Cerebellar nuclear complex (tissue), 1 donor: ENCODE measurements at places on chromosomes 2 and 18.

DNA sequence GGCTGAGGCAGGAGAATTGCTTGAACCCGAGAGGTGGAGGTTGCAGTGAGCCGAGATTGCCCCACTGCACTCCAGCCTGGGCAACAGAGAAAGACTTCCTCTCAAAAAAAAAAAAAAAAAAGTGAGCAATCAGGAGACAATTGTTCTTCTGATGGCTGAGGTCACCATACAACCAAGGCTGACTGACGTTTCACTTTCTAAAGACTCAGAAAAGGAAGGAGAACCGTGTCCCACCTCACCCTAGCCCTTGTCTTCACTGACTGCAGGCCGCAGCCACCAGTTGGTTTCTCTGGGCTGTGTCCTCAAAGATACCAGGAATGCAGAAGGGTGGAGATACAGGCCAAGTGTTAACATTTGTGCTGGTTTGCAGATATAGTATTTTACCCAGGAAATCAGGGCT, 7.7 kb upstream of the SLC35F6 start:
- DNase-seq = no peak

DNA sequence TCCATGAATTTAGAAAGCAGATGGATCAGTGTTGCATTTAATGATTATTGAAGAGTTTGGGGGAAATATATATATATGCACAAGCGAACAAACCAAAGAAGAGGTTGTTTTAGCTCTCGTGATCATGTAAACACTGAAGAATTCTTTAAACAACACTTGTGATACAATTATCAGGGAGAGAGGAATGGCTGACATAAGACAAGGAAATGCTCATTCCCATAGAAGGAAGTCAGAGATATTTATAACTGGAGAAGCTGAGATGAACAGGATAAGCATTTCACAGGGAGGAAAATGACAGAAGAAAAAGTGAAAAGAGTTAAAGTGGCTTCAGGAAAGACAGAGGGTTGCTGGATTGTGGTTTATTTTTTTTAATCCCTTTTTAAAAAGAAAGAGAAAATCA, 10.6 kb upstream of the COL6A3 start:
- no peak for DNase-seq

DNA sequence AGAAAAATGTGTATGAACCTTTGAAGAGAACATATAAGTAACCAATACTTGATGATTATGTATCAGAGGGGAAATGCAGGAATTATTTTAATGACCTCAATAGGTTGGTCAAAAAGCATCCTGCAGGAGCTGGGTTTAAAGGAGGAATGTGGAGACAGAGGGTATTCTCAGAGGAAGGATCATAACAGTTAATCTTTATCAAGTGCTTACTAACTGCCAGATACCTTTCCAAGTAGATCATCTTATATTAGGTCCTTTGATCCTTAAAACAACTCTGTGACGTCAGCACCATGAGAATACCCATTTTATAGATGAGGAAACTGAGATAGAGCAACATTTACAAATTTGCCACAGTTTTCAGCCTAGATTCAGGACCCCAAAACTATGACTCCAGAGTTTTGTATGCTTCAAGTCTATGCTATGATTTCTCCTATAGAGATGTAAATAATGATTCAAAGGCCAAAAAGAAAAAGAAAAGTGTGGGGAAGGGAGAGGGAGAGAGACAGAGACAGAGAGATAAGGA, 3.0 kb downstream of the RFTN2 start:
- no peak for DNase-seq

GRCh38 chr2:19885791-19886190, 16.0 kb downstream of the TTC32 start:
- no peak for DNase-seq

DNA sequence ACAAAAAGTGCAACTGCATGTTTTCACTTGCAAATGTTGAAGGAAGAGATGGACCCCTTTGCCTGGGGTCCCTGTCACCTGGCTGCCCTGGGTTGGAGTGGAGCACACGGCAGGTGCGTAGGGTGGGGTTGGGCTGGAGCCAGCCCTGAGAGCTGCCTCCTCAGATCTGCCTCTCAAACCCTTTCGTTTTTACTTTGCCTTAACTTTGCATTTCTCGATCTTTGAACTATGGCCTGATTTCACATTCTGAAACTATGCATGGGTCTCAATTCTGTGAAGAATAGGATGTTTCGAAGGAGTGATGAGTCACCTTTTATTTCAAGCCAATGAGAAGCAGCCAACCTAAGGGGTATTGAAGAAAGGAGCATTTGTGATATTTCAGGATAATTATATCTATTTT, 132.8 kb downstream of the ACOXL start:
- no peak for DNase-seq

- DNase-seq = no peak
These were observed 37.0 kb downstream of the MRPL30 start for GRCh38 chr2:99217929-99218501.

- no peak for DNase-seq
These were observed 106.0 kb upstream of the TAF1B start for GRCh38 chr2:9737053-9737875.

GRCh38 chr18:60466677-60467076, 94.1 kb upstream of the MC4R start:
- DNase-seq = no peak

- no peak for DNase-seq
These were observed 21.5 kb upstream of the BIN1 start for GRCh38 chr2:127128445-127128904.

DNA sequence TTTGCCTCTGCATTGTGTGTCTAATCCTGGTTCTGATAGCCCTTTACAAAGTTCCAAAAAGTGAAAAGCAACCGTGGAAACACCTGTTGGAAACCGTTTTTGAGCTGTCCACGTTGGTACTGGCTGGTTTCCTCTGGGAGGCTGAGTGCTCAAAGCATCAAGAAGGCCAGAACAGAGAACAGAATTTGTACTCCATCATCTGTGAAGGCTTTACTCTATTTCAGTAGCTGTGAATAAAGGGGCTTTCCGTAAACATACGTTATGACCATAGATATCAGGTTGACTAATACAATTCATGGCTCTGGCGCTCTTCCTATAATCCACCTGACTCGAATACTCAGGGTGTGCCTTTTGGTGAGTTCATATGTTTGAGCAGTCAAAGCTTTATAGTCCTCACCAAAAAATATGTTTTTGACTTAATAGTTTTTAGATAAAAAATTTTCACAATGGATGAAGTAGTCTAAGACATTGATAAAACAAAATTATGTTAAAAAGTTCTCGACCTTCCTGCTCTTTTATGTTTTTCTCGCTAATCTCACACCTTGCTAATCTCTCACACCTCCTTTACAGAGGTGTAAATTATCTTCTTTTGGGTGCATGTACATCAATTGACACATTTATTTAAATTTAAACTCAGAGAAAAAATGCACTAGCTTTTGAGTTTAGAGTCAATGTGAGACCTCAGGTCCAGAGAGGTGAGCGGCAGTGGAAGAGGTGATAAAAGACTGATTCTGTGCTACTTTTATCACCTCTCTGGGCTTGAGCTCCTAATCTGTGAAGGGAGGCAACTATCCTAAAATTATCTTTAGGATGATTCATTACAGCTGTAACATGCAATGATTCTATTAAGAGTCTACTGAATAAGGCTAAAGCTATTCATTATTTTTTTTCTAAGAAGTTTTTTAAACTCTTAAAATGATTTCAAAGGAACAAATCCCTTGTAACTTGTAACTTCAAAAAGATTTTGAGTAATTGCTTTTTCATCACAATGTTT, 65.3 kb downstream of the CXCR4 start:
- DNase-seq = no peak

- no peak for DNase-seq
These were observed 750.5 kb downstream of the CPS1 start for GRCh38 chr2:211306929-211307328.

DNA sequence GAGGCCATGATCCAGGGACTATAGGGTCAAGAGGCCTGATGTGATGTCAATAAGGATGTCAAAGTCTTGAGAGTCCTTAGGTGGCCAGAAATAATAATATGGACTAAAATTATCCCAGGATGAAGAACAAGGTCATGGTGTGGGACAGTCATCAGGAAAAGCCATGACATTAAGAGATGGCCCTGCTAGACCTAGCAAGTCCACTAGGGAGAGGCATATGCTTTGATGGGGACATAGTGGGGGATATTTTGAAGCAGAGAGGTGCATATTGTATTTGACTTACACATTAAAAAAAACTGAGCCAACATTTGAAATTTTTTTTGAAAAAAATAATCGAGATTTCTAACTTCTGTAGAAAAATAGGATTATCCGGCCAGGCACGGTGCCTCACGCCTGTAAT, 53.3 kb upstream of the CXCR4 start:
- DNase-seq = no peak

DNA sequence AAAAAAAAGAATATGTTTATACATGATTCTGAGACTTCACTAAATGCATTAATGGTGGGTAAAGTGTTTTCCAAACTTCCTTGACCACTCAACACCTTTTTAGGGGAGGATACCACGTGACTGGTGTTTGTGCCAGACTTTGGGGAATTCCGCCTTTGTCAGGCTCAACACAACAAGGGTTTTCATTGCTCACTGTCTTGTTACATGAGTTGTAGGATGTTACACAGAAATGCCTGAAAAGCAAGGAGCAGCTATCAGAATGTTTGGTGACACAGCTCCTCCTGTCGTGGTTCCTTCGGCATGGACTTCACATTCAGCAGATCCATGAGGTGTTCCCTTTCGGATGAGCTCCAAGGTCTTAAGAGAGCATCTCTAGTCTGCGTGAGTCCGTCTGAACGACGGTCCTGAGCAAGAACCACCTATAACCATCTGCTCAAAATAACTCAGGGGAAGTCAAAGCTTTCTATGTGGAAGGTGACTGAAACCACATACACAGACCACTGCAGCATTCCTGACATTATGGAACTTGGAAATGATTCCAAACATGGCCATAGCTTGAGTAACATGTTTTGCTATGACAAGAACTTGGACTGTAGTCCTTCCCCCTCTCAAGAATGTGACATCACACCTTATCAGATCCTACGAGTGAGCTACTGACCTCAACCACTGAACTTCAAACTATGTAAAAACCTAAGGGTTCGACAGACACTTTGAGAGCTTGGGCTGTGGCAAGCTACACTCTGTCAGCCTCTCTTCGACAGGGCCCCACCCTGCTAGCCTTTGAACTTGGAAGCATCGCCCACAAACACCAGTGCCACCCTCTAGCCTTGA, 57.5 kb downstream of the MCFD2 start:
- DNase-seq = no peak

DNA sequence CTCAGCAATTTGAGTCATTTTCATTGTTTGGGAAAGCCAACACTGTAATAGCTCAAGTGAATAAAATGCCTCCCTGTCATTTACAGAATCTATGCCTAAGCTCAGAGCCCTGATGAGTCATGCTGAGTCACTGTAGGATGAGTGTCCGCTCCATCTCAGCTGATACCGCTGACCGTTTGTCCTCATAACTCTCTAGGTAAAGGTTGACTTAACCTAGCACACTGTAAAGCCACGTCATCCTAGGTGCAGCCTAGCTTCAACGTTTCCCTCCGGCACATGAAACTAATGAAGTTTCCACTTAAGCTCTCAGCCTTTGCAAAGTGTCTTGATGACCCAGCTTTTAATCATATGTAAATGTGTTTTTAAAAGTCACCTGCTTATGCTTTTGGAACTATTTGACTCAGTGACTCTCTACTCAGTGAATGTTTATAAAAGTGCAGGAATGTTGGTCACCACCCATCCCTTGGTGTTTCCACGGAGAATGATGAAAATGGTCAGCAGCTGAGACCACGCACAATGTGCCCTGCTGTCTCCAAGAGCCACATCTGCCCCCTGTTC, 154.0 kb downstream of the PMAIP1 start:
- no peak for DNase-seq

- no peak for DNase-seq
These were observed 142.0 kb downstream of the COPS8 start for GRCh38 chr2:237227592-237228280.

GRCh38 chr2:63871864-63872263, 30.2 kb downstream of the UGP2 start:
- DNase-seq = no peak

DNA sequence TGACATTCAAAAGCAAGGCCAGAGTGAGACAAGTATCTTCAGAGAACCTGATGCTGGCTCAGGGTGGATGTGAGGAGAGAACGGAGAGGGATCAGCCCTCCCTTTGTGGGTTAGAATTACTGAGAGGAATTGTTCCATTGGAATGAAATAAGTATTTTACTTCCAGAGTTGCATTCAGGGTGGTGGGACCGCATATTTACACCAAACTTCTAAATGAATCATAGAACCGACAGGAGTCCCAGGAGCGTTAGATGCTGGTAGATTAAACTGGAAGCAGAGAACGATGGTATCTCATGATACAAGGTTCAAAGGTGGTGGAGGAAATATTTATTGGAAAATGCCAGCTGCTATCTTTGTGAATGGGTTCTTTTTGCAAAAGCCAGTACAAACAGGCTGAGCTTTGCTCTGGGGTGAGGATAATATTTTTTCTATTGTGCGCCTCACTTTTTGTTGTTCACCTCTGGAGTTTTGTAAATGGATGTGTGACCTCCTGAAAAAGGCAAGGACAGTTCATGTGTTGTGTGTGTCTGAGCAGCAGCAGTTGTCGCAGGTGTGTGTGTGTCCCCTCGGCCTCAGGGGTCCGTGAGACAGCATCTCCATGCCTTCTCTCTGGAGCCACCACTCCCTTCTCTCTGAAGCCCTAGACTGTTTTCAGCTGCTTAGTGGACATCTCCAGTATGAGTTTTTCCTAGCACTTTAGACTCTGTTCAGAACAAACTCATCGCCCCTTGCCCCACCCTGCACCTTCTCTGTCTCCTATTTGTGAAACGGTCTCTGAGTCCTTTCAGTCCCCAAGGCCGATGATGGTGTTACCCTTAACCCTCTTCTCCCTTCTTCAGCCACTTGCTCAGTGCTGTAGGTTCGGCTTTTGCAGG, 17.8 kb downstream of the MTCL1 start:
- no peak for DNase-seq

DNA sequence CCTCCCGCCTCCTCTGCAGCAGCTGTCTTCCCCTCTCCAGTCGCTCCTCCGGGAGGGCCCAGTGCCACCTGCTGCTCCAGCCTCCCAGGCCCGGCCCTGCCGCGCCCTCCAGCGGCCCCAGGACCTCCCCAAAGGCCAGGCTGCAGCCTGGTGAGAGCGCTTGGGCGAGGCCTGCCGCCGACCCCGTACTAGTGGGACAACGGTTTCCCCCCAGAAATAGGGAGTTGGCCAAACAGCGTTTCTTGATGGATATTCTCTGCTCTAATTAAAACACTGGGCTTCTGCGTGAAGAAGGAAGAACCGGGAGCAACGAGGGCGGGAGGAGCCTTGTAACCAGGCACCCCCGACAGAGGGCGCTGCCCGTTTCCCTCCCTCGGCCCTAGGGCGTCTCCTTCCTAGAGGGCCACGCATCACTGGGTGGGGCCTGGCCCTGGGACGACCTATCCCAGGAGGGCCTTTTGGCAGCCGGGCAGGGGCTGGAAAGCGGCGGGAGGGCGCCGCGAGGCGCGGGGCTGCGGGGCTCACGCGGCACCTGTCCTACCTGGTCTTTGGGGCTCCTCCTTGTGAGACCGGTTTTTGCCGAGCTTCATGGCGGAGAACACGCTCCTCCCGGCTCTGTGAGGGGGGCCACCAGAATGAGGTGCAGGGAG, 25.4 kb upstream of the OTOF start:
- no peak for DNase-seq

GRCh38 chr2:219016721-219017120, 23.5 kb upstream of the CRYBA2 start:
- no peak for DNase-seq
